ENCODE measurements at places on chromosomes 2 and 18.

DNA sequence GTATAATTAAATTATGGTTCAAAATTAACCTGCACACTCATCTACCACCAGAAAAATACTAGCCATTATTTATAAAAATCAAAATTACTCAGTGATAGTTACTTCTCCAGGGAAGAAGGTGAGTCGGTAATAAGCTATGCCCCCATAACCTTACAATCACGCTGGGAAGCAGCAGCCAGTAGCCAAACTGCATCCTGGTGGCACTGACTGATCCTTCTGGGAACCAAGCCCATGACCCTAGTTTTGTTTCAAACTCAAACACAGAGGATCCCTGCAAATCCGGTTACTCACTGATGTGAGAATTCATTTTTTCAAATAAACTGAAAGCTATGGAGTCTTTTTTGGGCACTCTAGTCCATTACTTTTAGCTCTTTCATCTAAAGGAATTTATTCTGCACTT, 88.2 kb upstream of the VWC2L start:
- DNase-seq: no peak

DNA sequence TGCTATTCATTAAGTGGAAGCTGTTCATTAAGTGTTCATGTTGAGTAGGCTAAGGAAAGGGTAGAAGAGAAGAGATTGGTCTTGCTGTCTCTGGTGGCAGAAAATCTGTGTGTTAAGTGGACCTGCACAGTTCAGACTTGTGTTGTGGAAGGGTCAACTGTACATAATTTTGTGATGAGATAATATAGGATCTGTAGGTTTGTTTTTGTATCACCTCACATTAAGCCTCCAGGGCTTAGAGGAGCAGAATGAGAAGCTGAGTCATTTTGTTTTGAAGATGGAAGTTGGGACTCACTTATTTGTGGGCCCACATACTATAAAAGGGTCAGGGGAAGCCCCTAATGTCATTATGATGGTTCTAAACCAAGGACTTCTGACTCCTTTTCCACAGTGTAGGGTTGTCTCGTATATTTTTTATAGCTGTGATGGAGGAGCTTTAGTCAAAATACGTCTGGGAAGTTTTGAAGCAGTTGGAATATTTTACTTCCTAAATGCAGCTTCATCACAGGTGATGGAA, 18.2 kb downstream of the PMS1 start:
- DNase-seq: no peak

- no peak for DNase-seq
These were observed 67.3 kb downstream of the CLHC1 start for GRCh38 chr2:55164534-55165480.

- DNase-seq: no peak
These were observed 22.8 kb downstream of the EHD3 start for GRCh38 chr2:31256611-31257382.

- DNase-seq: no peak
These were observed 170.0 kb downstream of the LTBP1 start for GRCh38 chr2:33116799-33117198.

DNA sequence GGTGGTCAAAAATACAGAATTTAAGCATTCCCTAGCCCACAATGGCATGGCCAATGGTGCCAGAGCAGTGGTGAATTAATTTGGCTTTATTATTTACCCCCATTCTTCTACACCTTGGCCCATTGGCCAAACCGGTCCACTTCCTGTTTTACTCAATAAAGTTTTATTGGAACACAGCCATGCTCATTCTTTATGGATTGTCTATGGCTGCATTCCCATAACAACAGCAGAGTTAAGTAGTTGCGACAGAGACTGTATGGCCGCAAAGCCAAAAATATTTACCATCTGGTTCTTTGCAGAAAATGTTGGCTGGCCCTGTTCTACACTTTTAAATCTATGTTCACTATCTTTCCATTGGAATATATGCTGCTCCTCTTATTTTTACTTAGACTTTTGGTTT, 130.3 kb upstream of the CCDC68 start:
- DNase-seq: no peak

DNA sequence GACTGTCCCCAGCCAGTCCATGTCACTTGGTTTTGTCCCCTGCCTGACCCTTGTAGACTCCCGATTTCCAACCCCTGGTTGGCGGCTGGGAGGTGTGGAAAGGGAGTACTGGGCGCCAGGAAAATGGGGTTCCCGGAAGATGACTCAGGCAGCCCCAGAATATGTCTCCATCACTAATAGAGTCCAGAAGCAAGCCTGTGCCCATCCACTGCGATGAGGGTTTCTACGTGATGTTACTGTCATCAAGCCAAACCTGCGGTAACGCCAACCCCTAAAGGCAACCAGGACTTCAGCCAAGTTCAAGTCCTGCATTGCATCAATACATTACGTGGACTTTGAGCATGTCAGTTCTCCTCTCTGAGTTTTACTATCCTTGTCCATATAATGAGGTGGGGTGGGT, 62.0 kb upstream of the TAF1B start:
- no peak for DNase-seq

DNA sequence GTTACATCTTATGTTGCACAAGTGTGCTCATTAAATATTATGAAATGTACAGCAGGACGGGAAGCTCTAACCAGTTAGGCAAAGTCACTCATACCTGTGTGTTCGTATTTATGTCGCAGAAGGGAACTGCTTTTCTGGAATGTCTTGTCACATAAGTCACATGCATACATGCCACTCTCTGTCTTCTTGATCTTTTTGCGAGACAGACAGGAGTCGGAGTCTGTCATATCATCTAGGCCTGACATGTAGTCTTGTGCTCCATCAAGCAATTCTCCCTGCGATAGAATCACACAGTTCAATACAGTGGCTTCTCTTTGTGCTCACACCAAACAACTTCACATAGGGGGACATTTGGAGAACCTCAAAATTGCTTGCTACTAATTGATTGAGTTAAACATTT, 123.6 kb downstream of the ZEB2 start:
- DNase-seq: no peak

DNA sequence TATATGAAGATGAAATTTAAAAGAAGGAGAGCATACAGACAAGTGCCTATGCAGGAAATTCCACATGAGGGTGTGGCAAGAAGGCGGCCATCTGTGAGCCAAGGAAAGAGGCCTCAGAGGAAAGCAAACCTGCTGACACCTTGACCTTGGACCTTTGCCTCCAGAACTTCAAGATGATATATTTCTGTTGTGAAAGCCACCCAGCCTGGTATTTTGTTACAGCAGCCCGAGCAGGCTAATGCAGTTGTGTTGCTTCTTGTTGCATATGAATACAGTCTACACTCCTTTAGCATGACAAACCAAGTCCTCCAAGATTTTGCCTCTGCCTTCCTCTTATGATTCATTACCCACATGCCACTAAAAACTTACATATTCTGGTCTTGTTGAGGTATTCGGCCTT, 374.8 kb upstream of the TRIB2 start:
- no peak for DNase-seq

DNA sequence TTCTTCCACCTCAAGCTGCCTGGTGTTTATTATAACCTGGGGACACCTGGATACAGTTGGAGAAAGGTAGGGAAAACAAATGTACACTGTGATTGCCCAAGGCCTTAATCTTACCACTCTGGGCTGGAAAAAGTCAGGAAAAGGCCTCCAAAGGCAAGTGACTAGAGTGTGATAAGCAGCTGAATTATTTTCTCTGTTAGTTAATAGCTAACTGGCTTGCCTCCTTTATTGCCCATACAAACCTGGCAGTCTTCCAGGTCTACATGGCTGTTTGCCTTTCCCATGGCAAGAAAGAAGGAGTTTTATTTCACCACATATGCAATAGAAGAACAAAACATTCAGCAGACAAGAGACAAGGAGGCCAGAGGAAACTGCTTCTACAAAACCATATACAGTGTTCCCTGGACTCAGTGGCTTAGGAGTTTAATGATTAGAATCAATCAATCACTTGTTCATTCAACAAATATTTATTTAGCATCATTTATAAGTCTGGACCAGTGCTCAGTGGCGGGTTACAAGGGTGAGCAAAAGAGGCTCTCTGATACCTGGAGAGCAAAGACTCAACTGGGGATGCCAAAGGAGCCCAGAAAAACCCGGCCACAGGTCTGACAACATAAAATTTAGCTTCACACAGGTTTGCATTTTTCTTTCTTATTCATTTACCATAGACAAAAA, 27.5 kb upstream of the SUCLG1 start:
- no peak for DNase-seq

DNA sequence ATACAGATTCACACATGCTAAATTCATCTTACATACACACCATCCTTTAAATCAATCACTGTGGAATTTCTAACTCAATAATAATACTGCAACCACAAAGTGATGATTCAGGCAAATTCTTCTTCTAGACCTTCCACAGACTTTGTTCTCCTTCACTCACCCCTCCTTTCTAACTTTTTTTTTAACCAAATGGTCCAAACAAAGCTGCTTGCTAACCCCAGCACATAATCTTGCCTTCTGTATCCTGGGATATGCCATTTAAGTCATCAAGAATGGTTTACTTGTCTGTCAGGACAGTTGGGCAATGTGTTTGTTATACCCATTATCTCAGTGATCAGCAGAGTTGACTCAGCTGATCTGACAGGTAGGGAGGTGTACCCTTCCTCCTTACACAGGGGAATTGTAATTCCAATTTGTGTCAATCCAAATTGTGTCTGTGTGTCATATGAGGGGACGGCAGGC, 10.0 kb downstream of the SLC40A1 start:
- DNase-seq: no peak

GRCh38 chr2:176653479-176654443, 384.5 kb downstream of the MTX2 start:
- peak; percentile 86 for DNase-seq
